ENCODE measurements at places on chromosomes 1 and 21. TPM values are rescaled to one million over a fixed set of nuclear protein-coding genes. Genes with fewer than 3 reads are reported as not detected.
A peak's percentile ranks its signal among the peaks of the same experiment; 100 is the strongest.

The FCGR3B gene
- polyA plus RNA-seq: 8.8 TPM

The SLC6A9 gene
- polyA plus RNA-seq: not detected

The LRRC71 gene
- not detected for polyA plus RNA-seq

The RAB25 gene
- polyA plus RNA-seq: not detected

The OLIG2 gene
- polyA plus RNA-seq: not detected

The CD1E gene
- 3.1 TPM for polyA plus RNA-seq

The TAS1R1 gene
- 0.16 TPM for polyA plus RNA-seq

The SERPINC1 gene
- 0.62 TPM for polyA plus RNA-seq

DNA sequence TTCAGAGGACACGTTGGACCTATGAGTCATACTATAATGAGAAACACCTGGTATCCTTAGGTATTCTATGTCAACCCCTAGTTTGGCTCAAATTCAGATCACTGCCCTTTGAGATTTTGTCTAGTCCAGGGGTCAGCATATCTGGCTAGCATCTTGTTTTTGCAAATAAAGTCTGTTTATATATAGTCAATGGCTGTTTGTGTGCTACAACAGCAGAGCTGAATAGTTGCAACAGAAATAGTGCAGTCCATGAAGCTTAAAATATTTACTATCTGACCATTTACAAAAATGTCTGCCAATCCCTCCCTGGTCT lies 48.5 kb upstream of the EDEM3 start:
- no peaks in the 10 kb centered on the region for H3K4me1 ChIP-seq
- H3K4me3 ChIP-seq: no peak overlapping the region
- no peak overlapping the region for H3K27ac ChIP-seq
- DNase-seq: no peak
- H3K27me3 ChIP-seq: peaks cover 1% of the 10 kb centered on the region

GRCh38 chr1:25757846-25758185 lies 42.2 kb upstream of the SELENON start:
- no peak overlapping the region for H3K27ac ChIP-seq
- DNase-seq: no peak
- H3K27me3 ChIP-seq: no peaks in the 10 kb centered on the region
- peaks cover 4% of the 10 kb centered on the region for H3K4me1 ChIP-seq
- no peak overlapping the region for H3K4me3 ChIP-seq

- peaks cover 12% of the 10 kb centered on the region for H3K4me1 ChIP-seq
- DNase-seq: no peak
- no peaks in the 10 kb centered on the region for H3K36me3 ChIP-seq
- no peak overlapping the region for H3K4me3 ChIP-seq
- no peak overlapping the region for H3K27ac ChIP-seq
- no peaks in the 10 kb centered on the region for H3K27me3 ChIP-seq
Measured at GRCh38 chr1:44265656-44266358, 52.5 kb downstream of the DMAP1 start.

- H3K27ac ChIP-seq: no peak overlapping the region
- no peaks in the 10 kb centered on the region for H3K27me3 ChIP-seq
- no peaks in the 10 kb centered on the region for H3K36me3 ChIP-seq
- no peak overlapping the region for H3K4me3 ChIP-seq
Measured at GRCh38 chr21:15112858-15113257, 48.1 kb upstream of the NRIP1 start.

- H3K27me3 ChIP-seq: peaks cover 2% of the 10 kb centered on the region
- H3K27ac ChIP-seq: no peak overlapping the region
- H3K36me3 ChIP-seq: no peaks in the 10 kb centered on the region
- DNase-seq: no peak
- no peaks in the 10 kb centered on the region for H3K4me1 ChIP-seq
- no peak overlapping the region for H3K4me3 ChIP-seq
Measured at GRCh38 chr1:67747671-67748546, 62.9 kb downstream of the GADD45A start.

GRCh38 chr1:201347498-201348210 lies 29.8 kb downstream of the TNNT2 start:
- no peaks in the 10 kb centered on the region for H3K36me3 ChIP-seq
- H3K27ac ChIP-seq: no peak overlapping the region
- no peak overlapping the region for H3K4me3 ChIP-seq
- H3K27me3 ChIP-seq: peaks cover 12% of the 10 kb centered on the region
- no peak for DNase-seq

DNA sequence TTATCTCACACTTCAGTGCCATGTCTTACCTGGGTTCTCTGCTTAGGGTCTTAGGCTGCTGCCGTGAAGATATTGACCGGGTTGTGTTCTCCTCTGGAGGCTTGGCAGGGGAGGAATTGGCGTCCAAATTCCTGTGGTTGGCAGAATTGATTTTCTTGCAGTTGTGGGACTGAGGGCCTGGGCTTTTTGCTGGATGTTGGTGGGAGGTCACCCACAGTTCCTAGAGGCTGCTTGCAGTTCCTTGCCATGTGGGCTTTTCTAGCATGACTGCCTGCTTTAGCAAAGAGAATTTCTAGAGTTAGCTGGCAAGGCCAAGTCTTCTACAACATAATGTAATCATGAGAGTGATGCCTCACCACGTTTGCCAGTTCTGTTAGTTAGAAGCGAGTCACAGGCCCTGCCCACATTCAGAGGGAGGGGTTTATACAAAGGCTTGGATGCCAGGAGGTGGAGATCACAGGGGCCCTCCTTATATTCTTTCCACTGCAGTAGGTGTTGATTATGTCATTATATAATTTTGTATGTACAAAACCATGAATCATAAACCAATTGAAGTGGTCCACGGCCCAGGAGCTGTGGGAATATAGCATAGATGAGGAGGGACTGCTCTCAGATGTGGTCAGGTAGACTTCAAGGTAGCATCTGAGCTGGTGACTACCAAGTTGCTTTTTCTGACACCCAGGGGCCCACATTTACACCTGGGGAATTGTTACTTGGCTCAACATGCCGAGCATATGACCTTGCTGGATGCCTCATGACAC lies 6.6 kb downstream of the UBL4B start:
- peaks cover 4% of the 10 kb centered on the region for H3K4me1 ChIP-seq
- no peak for DNase-seq
- H3K27ac ChIP-seq: no peak overlapping the region
- peaks cover 12% of the 10 kb centered on the region for H3K27me3 ChIP-seq

DNA sequence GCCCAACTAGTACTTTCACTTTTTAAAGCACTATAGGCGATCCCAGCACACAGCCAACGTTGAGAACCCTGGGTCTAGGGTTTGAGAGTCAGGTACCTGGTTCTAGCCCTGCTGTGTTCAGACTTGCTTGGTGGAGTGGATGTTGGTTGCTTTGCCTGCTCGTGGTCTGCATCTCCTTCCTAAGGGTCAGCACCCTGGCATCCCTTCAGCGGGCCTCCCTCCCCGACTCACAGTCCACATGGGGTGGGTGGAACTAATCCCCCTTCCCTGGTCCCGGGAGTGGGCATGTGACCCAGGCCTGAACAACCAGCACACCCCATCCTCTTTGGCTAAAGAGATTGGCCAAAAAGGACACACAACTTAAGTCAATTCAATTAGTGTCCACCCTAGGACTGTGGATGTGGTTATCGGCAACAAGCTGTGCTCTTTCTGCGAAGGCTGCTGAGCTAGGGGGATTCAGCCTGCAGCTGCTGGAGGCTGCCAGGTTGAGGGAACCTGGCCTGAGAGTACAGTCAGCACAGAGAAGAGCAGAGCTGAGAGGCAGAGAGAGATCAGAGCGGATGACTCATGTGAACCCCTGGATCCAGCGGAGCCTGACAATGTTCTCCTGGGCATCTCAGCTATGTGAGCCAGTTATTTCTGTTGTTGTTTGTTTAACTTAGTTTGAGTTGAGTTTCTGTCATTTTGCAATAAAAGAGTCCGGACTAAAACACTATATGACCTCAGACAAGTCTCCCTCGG lies 138.9 kb downstream of the ACTL8 start:
- no peaks in the 10 kb centered on the region for H3K4me1 ChIP-seq
- DNase-seq: no peak
- H3K27me3 ChIP-seq: peaks cover 10% of the 10 kb centered on the region

DNA sequence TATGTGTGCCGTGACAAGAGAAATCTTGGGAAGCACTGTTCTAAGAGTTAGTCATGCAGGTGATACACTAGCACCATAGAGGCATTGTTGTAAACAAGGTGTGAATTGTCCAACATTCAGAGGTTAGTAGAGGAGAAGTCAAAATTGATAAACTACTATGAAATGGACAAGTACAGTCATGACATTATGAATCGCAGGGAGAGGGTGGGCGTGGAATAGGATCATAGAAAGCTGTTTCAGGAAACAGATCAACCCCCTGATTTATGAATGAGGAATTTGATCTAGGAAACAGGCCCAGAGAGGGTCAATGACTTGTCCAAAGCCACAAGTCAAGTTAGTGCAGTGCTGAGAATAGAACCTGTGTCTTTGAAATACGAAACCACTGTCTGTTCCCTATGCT lies 58.5 kb upstream of the LAX1 start:
- peaks cover 8% of the 10 kb centered on the region for H3K4me1 ChIP-seq
- no peaks in the 10 kb centered on the region for H3K27me3 ChIP-seq
- no peak for DNase-seq
- H3K4me3 ChIP-seq: no peak overlapping the region

DNA sequence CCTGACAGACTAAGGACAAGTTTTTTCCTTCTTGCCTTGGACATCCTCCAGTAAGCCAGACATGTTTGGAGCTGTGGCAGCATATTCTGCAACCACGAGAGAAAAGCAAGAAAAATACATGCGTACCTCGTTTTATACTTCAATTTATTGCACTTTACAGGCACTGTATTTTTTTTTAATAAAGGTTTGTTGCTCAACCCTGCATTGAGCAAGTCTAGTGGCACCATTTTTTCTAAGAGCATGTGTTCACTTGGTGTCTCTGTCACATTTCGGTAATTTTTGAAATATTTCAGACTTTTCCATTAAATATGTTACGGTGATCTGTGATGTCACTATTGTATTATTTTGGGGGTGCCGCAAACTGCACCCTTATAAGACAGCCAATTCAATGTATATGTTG lies 2.1 kb upstream of the SSX2IP start:
- H3K4me3 ChIP-seq: peak overlapping the region; percentile 86
- H3K27me3 ChIP-seq: peaks cover 8% of the 10 kb centered on the region
- H3K4me1 ChIP-seq: peaks cover 56% of the 10 kb centered on the region
- peak overlapping the region; percentile 97 for H3K27ac ChIP-seq
- DNase-seq: no peak

DNA sequence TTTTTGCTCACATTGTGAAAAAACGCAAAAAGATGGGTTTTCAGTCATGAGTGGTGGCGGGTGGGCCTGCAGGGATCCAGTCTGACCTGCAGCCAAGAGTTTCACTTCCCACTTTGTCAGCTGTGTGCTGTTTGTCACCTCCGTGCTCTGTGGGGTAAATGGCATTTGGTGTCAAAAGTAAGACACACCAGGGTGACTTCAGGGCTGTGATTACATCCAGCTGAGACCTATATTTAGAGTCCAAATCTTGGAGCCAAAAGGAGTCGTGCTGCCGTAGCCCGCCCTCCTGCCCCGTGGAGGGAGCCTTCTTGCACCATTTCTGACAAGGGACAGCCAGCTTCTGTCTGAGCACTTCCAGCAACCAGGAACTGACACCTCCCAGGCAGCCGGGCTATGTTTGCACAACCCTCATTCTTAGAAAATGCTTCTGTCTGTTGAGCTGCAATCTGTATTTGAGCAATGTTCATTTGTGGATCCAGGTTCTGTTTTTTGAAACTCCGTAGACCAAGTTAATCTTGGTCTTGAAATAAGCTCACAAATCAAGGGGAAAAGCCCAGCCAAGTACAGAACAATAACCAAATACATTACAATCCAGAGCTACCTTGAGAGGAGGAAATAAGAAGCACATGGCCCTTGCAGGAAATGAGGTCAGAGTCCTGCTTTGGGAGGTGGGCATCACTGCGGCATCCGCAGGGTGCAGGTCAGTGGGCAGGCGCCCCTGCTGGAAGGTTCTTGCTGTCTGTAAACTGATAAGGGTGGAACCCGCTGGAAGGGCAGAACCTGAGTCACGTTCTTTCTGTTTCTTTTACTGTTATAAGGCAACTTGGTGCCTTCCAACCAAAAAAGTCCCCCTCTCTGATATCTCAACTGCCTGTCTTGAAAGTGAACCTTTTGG lies 14.4 kb downstream of the ABCG1 start:
- peak; percentile 81 for DNase-seq
- peak overlapping the region; percentile 75 for H3K4me3 ChIP-seq

DNA sequence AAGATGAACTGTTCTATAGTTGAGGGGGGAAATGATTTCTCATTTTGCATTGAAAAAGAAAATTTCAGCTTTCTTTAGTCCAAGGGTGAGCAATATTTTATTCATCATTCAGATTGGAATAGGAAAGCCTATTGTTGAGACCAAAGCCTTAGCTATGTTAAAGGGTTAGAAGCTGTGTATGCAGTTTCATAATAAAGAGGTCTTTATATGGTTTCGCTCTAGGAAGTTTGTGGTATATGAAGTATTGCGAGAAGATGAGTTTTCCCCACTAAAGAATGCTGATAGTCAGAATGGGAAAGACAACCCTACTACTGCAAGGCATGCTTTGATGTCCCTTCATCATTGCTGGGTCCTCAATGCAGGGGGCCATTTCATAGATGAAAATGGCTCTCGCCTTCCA lies 28.6 kb downstream of the UAP1 start:
- H3K27ac ChIP-seq: no peak overlapping the region
- no peak for DNase-seq
- H3K4me1 ChIP-seq: no peaks in the 10 kb centered on the region
- no peak overlapping the region for H3K4me3 ChIP-seq
- H3K36me3 ChIP-seq: peaks cover 29% of the 10 kb centered on the region
- H3K27me3 ChIP-seq: no peaks in the 10 kb centered on the region

- no peak overlapping the region for H3K27ac ChIP-seq
- H3K4me3 ChIP-seq: peak overlapping the region; percentile 76
- peaks cover 7% of the 10 kb centered on the region for H3K36me3 ChIP-seq
- peaks cover 6% of the 10 kb centered on the region for H3K27me3 ChIP-seq
- H3K4me1 ChIP-seq: peaks cover 64% of the 10 kb centered on the region
Measured at GRCh38 chr1:41671116-41671755, 186.8 kb upstream of the EDN2 start.

- no peaks in the 10 kb centered on the region for H3K36me3 ChIP-seq
- no peaks in the 10 kb centered on the region for H3K4me1 ChIP-seq
- H3K27ac ChIP-seq: no peak overlapping the region
Measured at GRCh38 chr1:226204198-226204597, 17.7 kb upstream of the ACBD3 start.

- DNase-seq: no peak
- H3K4me3 ChIP-seq: no peak overlapping the region
- H3K4me1 ChIP-seq: peaks cover 9% of the 10 kb centered on the region
Measured at GRCh38 chr1:227939791-227940771, 7.7 kb downstream of the WNT9A start.

GRCh38 chr21:39504230-39504629 lies 52.5 kb downstream of the SH3BGR start:
- peaks cover 9% of the 10 kb centered on the region for H3K27me3 ChIP-seq
- H3K36me3 ChIP-seq: no peaks in the 10 kb centered on the region
- H3K4me3 ChIP-seq: no peak overlapping the region

GRCh38 chr1:14308460-14308859 lies 290.0 kb upstream of the KAZN start:
- DNase-seq: no peak
- peaks cover 1% of the 10 kb centered on the region for H3K27me3 ChIP-seq
- H3K4me1 ChIP-seq: no peaks in the 10 kb centered on the region

GRCh38 chr1:194347200-194347599 lies 1160.8 kb upstream of the B3GALT2 start:
- DNase-seq: no peak
- H3K27ac ChIP-seq: no peak overlapping the region
- H3K27me3 ChIP-seq: no peaks in the 10 kb centered on the region
- no peaks in the 10 kb centered on the region for H3K36me3 ChIP-seq
- no peaks in the 10 kb centered on the region for H3K4me1 ChIP-seq
- H3K4me3 ChIP-seq: no peak overlapping the region
